ENCODE measurements at places on chromosomes 5 and 9.
A peak's percentile ranks its signal among the peaks of the same experiment; 100 is the strongest.

GRCh38 chr9:20625003-20625349 is 2.7 kb upstream of the MLLT3 start:
- H3K27me3 ChIP-seq: peaks cover 8% of the 10 kb centered on the region
- H3K27ac ChIP-seq: no peak overlapping the region
- no peak for DNase-seq
- peaks cover 4% of the 10 kb centered on the region for H3K36me3 ChIP-seq
- H3K4me1 ChIP-seq: peaks cover 20% of the 10 kb centered on the region

DNA sequence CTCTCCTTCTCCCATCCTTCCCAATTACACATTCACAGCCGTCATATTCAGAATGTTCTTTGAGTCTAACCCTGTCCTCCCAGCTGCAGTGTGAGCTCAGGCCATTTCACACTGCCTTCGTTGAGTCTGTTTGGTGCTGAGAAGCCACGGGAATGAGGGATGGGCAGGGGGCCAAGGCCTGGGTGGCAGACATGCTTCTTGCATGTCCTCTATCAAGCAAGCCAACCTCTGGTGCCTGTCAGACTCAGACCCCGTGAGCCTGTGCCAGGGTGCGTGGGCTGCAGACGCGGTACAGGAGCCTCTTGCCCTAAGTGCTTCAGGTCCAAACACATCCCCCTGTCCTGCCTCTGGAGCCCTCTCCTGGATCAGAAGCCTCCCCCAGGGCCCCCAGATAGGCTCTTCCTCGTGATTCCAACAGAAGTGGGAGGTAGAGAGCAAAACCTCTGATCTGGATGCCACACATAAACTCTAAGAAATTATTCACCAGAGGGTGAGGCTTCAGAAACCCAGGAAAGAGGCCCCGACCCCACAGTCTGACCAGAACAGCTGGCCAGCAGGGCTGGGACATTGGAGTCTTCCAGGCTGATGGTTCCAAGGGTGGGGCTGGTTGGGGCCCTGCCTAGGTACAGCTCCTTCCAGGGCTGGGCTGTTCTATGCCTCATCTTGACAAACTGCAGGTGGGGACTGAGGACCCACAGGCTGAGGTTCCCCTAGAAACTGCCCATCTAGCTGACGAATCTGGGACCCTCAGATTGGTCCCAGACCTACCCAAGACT is 46.7 kb upstream of the CDKN2AIPNL start:
- peaks cover 15% of the 10 kb centered on the region for H3K27me3 ChIP-seq
- peaks cover 2% of the 10 kb centered on the region for H3K4me1 ChIP-seq
- no peak overlapping the region for H3K27ac ChIP-seq
- no peak for DNase-seq
- no peaks in the 10 kb centered on the region for H3K36me3 ChIP-seq
- H3K4me3 ChIP-seq: no peak overlapping the region

DNA sequence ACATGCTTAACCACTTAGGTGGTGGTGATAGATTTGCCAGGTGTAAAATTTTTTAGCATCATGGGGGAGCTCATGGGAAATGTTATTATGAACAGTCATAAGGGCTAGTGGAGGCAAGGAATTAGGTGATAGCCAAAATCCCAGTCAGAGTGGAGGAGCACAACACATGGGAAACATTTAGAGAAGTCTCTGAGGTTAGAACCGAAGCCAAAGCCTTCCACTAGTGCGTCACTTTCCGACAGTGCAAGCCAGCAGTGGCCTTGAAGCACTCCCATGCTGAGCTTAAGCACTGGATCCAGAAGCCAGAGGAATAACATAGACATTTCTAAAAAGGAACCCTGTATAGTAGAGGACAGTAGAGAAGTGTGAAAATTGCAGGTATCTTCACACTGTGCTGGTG is 101.5 kb upstream of the SNX2 start:
- no peak overlapping the region for H3K4me3 ChIP-seq
- no peak for DNase-seq
- H3K36me3 ChIP-seq: no peaks in the 10 kb centered on the region
- no peak overlapping the region for H3K27ac ChIP-seq
- no peaks in the 10 kb centered on the region for H3K27me3 ChIP-seq

- no peaks in the 10 kb centered on the region for H3K4me1 ChIP-seq
- no peaks in the 10 kb centered on the region for H3K36me3 ChIP-seq
- H3K27me3 ChIP-seq: no peaks in the 10 kb centered on the region
- no peak for DNase-seq
These were observed 1456.4 kb upstream of the ACO1 start for GRCh38 chr9:30928045-30928444.

DNA sequence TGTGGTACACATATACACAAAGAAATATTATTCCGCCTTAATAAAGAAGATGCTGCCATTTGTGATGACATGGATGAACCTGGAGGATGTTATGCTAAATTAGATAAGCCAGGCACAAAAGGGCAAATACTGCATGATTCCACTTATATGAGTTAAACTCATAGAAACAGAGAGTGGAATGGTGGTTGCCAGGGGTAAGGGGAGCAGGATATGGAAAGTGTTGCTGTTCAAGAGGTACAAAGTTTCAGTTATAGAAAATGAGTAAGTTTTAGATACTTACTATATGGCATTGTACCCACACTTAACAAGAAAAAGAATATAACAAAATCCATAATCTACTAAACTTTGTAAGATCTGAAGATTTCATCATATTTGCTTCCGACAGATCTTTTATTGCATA is 252.2 kb downstream of the SYK start:
- peak overlapping the region; percentile 46 for H3K27ac ChIP-seq
- peaks cover 37% of the 10 kb centered on the region for H3K4me1 ChIP-seq
- H3K36me3 ChIP-seq: peaks cover 5% of the 10 kb centered on the region
- H3K4me3 ChIP-seq: no peak overlapping the region
- no peaks in the 10 kb centered on the region for H3K27me3 ChIP-seq
- DNase-seq: no peak

- H3K36me3 ChIP-seq: no peaks in the 10 kb centered on the region
- H3K27me3 ChIP-seq: peaks cover 7% of the 10 kb centered on the region
- no peak overlapping the region for H3K27ac ChIP-seq
- no peak overlapping the region for H3K4me3 ChIP-seq
- no peak for DNase-seq
These were observed 16.6 kb upstream of the GRHPR start for GRCh38 chr9:37405764-37406380.

DNA sequence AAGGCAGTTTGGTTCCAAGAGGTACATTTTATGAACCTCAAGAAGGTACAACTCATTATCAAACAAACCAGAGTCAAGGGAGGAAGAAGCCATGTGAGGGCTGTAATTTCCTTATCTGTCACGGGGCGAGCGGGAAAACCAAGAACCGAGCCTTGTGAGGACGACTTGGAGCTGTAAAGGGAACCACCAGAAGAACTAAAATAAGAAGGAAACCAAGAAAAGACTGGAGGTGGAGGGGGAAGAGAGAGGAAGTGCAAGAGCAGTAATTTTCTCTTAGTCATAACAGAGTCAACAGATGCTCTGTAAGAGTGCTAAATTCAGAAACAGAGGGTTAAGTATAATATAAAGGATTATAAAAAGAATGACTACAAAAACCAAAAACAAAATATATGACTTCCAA is 127.1 kb downstream of the DIRAS2 start:
- H3K27me3 ChIP-seq: peaks cover 9% of the 10 kb centered on the region
- no peaks in the 10 kb centered on the region for H3K4me1 ChIP-seq
- DNase-seq: no peak
- no peak overlapping the region for H3K27ac ChIP-seq

DNA sequence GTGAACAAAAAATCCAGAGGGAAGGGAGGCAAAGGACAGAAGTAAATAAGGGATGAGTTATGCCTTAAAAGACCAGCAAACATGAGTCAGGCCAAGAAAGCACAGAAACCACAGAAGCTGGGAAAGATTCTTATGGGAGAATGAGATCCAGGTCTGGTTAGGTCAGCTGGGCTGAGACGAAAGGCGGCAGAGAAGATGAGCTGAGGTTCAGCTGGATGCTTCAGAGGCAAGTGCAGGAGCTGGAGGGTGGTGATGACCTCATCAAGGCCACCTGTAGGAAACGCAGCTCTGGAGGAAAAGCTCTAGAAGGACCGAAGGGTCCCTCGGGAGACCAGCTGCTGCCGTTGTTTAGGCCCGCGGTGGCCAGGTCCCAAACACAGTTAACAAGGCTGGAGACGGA is 152.0 kb downstream of the MYO10 start:
- no peak overlapping the region for H3K4me3 ChIP-seq
- DNase-seq: no peak
- H3K36me3 ChIP-seq: no peaks in the 10 kb centered on the region
- peaks cover 4% of the 10 kb centered on the region for H3K4me1 ChIP-seq

DNA sequence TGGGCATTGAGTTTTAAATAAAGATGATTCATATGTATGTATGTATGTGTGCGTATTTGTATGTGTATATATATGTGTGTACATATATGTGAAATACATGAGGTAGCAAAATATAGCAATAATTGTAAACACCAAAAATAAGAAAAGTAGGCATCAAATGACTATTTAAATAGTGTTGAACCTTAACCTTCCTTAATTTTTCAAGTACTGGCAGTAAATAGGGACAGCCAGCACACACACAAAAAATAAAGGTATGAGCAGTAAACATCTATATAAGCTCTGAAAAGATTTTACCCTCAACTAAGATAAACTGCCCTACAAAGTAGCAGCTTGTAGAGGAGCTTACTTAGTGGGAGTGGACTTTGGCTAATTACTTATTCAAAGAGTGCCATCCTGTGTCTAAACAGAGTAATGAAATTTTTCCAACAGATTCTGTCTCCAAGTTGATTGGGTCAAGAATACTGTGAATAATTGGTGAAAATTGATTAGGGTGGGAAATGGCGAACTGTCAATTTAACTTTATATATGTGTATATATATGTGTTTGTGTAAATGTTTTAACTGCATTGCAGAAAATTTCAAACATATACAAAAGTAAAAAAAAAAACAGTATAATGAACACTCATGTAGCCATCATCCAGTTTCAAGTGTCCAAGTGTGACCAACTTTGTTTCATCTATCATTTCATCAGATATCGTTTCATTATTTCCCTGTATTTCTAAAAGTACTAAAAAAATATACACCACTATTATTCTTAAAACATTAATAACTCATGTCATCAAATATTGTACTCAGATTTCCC is 2.0 kb upstream of the ADAMTS6 start:
- DNase-seq: peak; percentile 59
- H3K4me1 ChIP-seq: peaks cover 18% of the 10 kb centered on the region
- H3K4me3 ChIP-seq: no peak overlapping the region
- no peaks in the 10 kb centered on the region for H3K27me3 ChIP-seq
- peak overlapping the region; percentile 75 for H3K27ac ChIP-seq
- no peaks in the 10 kb centered on the region for H3K36me3 ChIP-seq

DNA sequence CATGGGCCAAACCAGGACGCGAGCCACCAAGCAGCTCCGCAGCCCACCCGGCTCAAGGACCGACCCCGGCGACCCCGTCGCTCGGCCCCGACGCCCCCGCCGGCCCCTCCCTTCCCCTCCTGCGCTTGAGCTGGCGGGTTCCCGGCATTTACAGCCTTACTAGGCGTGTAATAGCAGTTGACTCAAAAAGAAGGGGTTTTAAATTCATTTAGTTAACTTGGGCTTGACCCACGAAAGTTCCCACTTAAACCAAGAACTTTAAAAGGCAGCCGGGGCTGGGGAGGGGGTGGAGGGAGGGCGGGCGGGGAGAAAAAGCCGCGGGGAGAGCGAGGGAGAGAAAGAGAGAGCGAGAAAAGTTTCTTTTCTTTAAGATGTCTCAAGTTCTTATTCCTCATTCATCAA is 636 bp downstream of the PRDM12 start:
- no peak for DNase-seq
- peak overlapping the region; percentile 23 for H3K27ac ChIP-seq
- H3K4me3 ChIP-seq: no peak overlapping the region
- H3K27me3 ChIP-seq: peaks cover 52% of the 10 kb centered on the region
- peaks cover 10% of the 10 kb centered on the region for H3K4me1 ChIP-seq

- H3K27me3 ChIP-seq: peaks cover 8% of the 10 kb centered on the region
- H3K4me3 ChIP-seq: no peak overlapping the region
- H3K36me3 ChIP-seq: no peaks in the 10 kb centered on the region
- H3K4me1 ChIP-seq: no peaks in the 10 kb centered on the region
- no peak for DNase-seq
These were observed 164.0 kb downstream of the CCDC192 start for GRCh38 chr5:127867022-127867783.

DNA sequence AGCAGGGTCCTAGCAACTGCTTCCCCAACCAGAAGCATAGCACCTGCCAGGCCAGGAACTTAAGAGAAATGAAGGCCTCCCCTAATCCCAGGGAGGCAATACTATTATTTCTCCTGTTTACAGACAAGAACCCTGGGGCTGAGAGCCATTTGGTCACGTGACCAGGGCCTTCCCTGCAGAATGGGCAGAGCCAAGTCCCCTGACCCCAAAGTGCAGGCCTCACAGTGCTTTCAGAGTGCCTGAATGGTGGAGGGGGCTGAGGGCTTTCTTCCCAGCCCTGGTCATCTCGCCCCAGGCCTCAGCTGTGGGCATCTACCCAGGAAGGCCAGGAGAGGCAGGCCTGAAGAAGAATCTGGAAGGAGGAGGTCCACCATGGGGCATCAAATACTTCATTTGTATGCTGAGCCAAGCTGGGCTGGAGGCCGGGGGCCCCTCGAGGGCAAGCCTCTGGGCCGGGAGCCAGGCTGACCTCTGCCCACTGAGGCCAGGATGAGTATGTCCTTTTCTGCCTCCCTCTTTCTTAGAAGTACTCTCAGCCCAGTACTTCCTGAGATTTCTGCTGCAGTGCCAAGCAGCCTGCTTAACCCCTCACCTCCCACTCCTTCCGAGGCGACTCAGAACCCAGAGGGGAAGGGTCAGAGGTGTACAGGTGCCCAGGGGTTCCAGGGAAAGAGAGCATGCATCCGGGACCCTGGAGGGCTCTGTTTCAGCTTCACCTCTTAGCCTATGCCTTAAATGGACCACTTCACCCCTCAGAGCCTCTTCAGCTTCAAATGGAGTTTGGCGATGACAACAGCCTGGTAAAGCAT is 18.9 kb upstream of the DUSP1 start:
- no peak overlapping the region for H3K27ac ChIP-seq
- H3K4me3 ChIP-seq: no peak overlapping the region
- no peak for DNase-seq
- H3K36me3 ChIP-seq: no peaks in the 10 kb centered on the region
- peaks cover 2% of the 10 kb centered on the region for H3K4me1 ChIP-seq

DNA sequence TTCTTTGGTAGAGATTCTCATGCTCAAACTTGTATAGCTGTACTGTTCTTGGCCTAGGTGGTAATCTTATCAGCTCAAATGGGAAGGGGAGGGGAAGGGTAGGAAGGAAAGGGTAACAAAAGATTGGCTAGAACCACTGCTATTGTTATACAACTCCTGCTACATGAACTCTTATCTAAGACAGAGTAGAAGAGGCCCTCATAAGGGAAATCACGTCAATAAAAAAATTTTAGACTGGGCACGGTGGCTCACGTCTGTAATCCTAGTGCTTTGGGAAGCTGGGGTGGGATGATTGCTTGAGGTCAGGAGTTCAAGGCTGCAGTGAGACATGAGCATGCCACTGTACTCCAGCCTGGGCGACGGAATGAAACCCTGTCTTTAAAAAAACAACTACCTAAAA is 15.9 kb downstream of the STOM start:
- DNase-seq: no peak
- no peaks in the 10 kb centered on the region for H3K27me3 ChIP-seq
- H3K27ac ChIP-seq: peak overlapping the region; percentile 89

Measured in activated CD4-positive, alpha-beta T cell treated with anti-CD3 and anti-CD28 coated beads, Interleukin-2, amount 10 ng/mL, durations not matched to agents 24 days and 14 days (primary cell).